Activated CD4-positive, alpha-beta memory T cell treated with anti-CD3 and anti-CD28 coated beads, Interleukin-2, amount 10 ng/mL, durations not matched to agents 7 days and 5 days (primary cell): ENCODE measurements at places on chromosomes 7 and 10. TPM values are rescaled to one million over a fixed set of nuclear protein-coding genes. Genes with fewer than 3 reads are reported as not detected.
A peak's percentile ranks its signal among the peaks of the same experiment; 100 is the strongest.

DNA sequence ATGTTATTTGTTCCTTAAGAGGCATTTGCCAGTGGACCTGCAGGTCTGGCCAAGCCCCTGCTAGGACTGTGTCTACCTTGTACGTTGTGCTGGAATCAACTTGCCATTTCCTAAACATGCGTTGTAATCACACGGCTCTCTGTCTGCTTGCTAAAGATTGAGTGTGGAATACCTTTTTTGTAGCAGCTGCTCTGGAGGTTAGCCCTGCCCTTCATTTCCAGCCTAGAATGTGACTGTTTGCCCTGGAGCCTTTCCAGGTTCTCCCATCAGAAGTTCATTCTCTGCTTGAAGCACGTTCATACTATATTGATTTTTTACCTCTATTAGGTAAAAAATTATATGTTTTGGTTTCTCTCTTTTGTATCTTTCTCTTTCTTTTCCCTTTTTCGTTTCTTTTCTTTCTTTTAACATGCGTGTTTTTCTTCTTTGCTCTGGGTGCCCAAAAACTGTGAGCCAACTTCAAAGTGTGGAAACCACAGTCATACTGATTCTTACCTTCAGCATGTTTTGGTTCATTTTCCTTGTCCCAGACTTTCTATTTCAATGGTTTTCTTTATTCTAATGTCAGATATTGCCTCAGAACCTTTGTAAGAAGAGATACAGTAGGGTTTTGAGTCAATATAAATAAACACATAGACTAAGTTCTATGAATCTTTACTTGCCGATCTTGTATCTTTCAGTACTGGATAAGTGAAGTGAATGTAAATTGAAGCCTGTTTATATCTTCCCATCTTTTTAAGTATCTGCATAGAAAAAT lies 111.9 kb upstream of the RPA3 start:
- H3K4me3 ChIP-seq, result no peak overlapping the region
- DNase-seq, result no peak
- no peaks in the 10 kb centered on the region for H3K36me3 ChIP-seq
- no peak overlapping the region for H3K27ac ChIP-seq

DNA sequence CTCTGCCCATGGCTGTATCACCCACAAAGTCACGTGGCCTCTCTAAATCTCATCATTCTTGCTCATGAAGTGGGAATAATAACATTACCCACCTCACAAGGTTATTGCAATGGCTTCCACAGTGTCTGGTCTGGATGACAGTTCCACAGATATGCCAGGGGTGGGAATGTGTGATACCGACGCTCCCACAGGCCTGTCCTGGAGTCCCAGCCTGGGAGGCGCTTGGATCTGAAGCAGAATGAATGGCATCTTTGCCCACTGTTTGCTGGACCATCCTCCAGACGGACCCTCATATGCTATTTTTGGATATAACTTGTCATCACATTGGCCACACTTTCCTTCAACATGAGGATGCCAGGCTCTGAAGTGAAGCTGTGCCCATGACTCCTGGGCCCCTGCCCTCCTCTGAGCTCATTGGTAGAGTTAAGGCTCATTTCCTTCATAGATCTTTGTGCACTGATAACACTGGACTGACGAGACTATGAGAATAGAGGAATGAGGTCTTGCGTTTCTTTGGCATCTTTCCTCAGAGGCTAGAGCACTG lies 279.8 kb upstream of the ZNF32 start:
- H3K4me1 ChIP-seq, result no peaks in the 10 kb centered on the region
- no peak overlapping the region for H3K27ac ChIP-seq
- H3K27me3 ChIP-seq, result peaks cover 3% of the 10 kb centered on the region
- H3K4me3 ChIP-seq, result no peak overlapping the region
- DNase-seq, result no peak

DNA sequence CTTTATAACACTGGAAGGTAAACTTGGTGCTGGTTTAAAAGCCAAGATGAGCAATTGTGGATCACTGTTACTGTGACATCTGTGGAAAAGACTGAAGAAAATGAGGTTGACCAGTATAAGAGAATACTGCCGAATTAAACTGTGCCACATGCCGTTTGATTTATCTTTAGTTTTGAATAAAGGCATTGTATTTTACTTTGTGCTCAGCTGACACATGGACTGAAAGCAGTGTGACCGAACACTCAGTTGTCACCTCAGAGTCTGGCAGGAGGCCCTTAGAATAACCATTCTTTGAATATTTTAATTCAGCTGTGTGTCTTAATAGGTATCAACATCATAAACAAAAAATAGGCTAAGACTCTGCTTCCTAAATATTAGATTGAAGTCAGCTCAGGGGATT lies 133.7 kb upstream of the GJD4 start:
- H3K36me3 ChIP-seq, result peaks cover 9% of the 10 kb centered on the region
- H3K27ac ChIP-seq, result no peak overlapping the region
- H3K27me3 ChIP-seq, result no peaks in the 10 kb centered on the region
- H3K4me3 ChIP-seq, result no peak overlapping the region
- no peaks in the 10 kb centered on the region for H3K4me1 ChIP-seq

DNA sequence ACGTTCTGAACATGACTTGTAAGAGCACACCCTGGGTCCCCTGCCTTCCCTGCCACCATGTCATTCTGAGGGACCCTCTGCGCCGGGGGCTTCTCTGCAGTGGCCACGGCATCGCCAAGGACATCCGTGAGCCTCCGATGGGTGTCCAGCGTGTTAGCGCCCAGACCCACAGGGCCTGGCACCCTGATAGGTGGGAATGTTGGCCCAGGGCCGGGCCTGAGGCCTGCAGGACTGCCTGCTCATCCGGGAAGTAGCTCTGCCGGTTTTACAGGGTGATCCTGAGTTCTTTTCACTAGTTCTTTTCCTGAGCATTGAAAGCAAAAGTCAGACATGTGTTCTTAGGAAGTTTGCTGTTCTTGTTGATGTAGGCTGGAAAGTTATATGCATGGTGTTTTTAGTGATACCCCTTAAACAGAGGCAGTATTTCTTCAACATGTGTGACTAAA lies 54.5 kb downstream of the WDR37 start:
- H3K27ac ChIP-seq, result peak overlapping the region; percentile 80
- no peaks in the 10 kb centered on the region for H3K27me3 ChIP-seq
- H3K4me1 ChIP-seq, result peaks cover 30% of the 10 kb centered on the region

- no peak overlapping the region for H3K4me3 ChIP-seq
- H3K27ac ChIP-seq, result no peak overlapping the region
- H3K4me1 ChIP-seq, result no peaks in the 10 kb centered on the region
- DNase-seq, result no peak
- peaks cover 2% of the 10 kb centered on the region for H3K27me3 ChIP-seq
- no peaks in the 10 kb centered on the region for H3K36me3 ChIP-seq
Measured at GRCh38 chr7:51251290-51251689, 65.3 kb downstream of the COBL start.

- no peaks in the 10 kb centered on the region for H3K36me3 ChIP-seq
- no peak overlapping the region for H3K27ac ChIP-seq
- no peak for DNase-seq
- no peak overlapping the region for H3K4me3 ChIP-seq
- no peaks in the 10 kb centered on the region for H3K4me1 ChIP-seq
- no peaks in the 10 kb centered on the region for H3K27me3 ChIP-seq
Measured at GRCh38 chr7:40873248-40873647, 738.4 kb downstream of the SUGCT start.

GRCh38 chr7:130419658-130420057 lies 21.2 kb downstream of the CEP41 start:
- peaks cover 33% of the 10 kb centered on the region for H3K4me1 ChIP-seq
- no peak overlapping the region for H3K27ac ChIP-seq
- H3K4me3 ChIP-seq, result no peak overlapping the region
- H3K27me3 ChIP-seq, result no peaks in the 10 kb centered on the region
- DNase-seq, result no peak

DNA sequence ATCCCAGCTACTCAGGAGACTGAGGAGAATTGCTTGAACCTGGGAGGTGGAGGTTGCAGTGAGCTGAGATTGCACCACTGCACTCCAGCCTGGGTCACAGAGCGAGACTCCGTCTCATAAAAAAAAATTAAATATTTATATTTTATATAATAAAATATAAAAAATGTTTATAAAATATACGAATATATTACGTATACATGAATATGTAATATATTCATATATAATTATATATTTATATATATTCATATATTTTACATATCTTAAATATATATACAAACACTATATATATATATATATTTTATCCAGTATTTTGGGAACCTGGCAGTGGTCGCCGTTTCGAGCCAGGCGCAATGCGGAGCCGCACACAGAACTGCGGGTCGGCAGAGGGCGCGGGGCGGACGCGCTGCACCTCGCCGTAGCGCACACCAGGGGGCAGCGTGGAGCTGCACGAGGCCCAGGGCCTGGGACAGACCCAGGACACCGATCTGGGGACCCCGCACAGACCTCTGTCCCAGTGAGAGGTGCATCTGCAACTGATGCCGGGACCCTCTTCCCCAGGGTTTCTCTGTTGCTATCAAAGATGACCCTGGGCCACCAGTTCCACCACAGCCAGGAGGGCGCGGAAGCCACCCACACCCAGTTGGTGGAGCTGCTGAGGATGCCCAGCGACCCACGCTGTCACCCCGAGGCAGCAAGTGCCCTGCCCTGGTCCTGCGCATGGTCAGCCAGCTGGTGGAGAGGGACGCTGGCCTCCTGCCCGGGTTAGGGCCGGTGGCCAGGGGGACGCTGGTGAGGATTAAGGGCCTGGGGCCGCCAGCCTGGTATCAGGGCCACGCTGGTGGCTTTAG lies 22.7 kb downstream of the AP5Z1 start:
- H3K4me3 ChIP-seq, result no peak overlapping the region
- DNase-seq, result peak; percentile 64
- H3K36me3 ChIP-seq, result peaks cover 7% of the 10 kb centered on the region

- no peak for DNase-seq
- no peaks in the 10 kb centered on the region for H3K27me3 ChIP-seq
- no peaks in the 10 kb centered on the region for H3K36me3 ChIP-seq
- H3K4me1 ChIP-seq, result no peaks in the 10 kb centered on the region
- H3K27ac ChIP-seq, result no peak overlapping the region
Measured at GRCh38 chr7:47069385-47070076, 512.4 kb downstream of the TNS3 start.

DNA sequence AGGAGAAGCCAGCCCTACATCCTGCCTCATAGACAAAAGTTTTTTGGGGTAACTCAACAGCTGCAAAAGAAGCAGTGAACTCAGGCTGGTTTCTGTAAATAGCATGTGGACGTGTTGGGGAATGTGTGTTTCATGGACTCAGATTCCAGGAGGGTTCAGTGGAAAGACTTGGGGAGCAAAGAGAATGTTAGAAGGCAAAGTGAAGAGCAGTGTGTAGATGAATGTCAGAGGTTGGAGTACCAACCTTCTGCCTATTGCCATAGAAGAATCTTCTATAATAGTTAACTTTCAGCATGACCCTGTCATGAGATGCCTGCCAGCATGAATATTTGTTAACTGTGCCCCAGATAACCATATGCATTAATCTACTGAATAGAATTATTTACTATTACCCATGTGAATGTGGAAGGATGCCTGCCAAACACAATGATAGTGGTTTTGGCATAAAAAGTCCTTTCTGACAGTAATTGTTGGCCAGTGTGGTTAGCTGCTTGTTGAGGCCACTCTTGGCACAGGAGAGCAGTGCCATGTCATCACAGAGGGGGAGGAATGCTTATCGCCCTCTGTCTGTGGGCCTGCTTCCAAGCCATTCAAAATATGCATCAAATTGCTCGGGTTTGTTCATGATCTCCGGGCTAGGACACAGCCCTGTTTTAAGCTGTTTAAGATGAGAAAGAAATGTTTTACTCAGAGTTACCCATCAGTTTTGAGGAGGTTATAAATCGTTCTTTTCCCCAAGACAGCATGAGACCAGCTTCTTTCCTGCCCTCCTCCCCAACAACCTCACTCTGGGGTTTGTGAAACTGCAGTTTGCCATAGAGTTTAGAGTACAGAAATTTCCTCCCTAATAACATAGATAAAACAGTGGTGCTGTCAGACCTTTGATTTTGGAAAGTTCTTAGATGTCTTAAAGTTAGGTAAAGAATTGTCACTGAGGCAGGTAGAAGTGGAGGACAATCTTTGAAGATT lies 165.3 kb downstream of the WNT2 start:
- no peaks in the 10 kb centered on the region for H3K4me1 ChIP-seq
- H3K27ac ChIP-seq, result no peak overlapping the region
- no peak for DNase-seq
- H3K27me3 ChIP-seq, result no peaks in the 10 kb centered on the region

GRCh38 chr10:74207691-74208480 lies 56.9 kb downstream of the ADK start:
- no peak overlapping the region for H3K4me3 ChIP-seq
- H3K36me3 ChIP-seq, result peaks cover 10% of the 10 kb centered on the region
- no peak for DNase-seq
- H3K4me1 ChIP-seq, result peaks cover 3% of the 10 kb centered on the region
- no peak overlapping the region for H3K27ac ChIP-seq
- no peaks in the 10 kb centered on the region for H3K27me3 ChIP-seq

- H3K4me1 ChIP-seq, result no peaks in the 10 kb centered on the region
- no peaks in the 10 kb centered on the region for H3K27me3 ChIP-seq
- no peak overlapping the region for H3K4me3 ChIP-seq
- DNase-seq, result no peak
Measured at GRCh38 chr7:151068069-151068773, 8.8 kb downstream of the SLC4A2 start.

- no peaks in the 10 kb centered on the region for H3K4me1 ChIP-seq
- H3K36me3 ChIP-seq, result no peaks in the 10 kb centered on the region
- DNase-seq, result peak; percentile 71
- no peak overlapping the region for H3K27ac ChIP-seq
- no peak overlapping the region for H3K4me3 ChIP-seq
Measured at GRCh38 chr7:101542527-101543241, 86.4 kb downstream of the MYL10 start.

Gene HERPUD2
- 48.0 TPM for total RNA-seq

Gene ARHGAP21
- total RNA-seq, result 36.0 TPM

Gene PDK4
- total RNA-seq, result not detected
